ENCODE measurements at places on chromosomes 12 and 14. TPM values are rescaled to one million over a fixed set of nuclear protein-coding genes. Genes with fewer than 3 reads are reported as not detected.

- no peak for DNase-seq
Measured at GRCh38 chr14:55688566-55688965, 108.6 kb downstream of the KTN1 start.

- DNase-seq: no peak
Measured at GRCh38 chr12:108784270-108784669, 53.0 kb upstream of the CORO1C start.

Gene ADAM21
- total RNA-seq: not detected

DNA sequence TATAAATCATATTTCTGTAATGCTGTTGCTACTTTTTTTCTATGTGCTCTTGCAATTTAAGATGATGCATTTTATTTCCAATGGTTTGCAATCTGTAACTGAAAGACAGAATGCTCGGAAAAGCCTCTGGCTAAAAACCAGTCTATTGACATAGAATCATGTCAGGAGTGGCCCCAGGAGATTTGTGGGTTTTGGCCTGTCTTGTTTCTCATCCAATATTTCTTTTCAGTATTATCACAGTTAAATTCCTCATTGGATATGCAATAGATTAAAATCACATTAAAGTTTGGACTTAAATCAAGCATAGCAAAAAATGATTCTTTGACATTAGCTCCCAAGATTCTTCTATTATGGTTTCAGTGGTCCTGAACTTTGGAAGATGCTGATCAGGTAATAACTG is 19.1 kb upstream of the SLC38A2 start:
- DNase-seq: no peak

- DNase-seq: no peak
Measured at GRCh38 chr14:28776482-28777266, 10.1 kb downstream of the FOXG1 start.

DNA sequence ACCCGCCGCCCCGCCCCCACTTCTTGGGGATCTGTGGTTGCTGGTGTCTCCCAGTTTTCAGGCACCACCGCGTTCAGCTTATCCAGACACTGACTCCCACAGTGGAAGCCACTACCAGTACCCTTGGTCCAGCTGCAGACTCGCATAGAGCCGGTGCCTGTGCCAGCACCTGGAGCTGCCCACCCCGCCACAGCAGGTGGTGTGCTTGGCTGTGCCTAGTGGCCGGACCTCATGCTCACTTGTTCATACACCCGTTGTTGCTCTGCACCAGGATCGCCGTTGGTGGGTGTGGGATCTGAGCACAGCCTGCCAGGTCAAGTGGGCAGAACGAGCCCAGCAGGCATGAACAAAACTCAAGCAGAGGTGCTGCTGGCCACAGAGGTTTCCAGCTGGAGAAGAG is 673.2 kb downstream of the RERGL start:
- no peak for DNase-seq

Gene NID2
- total RNA-seq: 26.6 TPM

DNA sequence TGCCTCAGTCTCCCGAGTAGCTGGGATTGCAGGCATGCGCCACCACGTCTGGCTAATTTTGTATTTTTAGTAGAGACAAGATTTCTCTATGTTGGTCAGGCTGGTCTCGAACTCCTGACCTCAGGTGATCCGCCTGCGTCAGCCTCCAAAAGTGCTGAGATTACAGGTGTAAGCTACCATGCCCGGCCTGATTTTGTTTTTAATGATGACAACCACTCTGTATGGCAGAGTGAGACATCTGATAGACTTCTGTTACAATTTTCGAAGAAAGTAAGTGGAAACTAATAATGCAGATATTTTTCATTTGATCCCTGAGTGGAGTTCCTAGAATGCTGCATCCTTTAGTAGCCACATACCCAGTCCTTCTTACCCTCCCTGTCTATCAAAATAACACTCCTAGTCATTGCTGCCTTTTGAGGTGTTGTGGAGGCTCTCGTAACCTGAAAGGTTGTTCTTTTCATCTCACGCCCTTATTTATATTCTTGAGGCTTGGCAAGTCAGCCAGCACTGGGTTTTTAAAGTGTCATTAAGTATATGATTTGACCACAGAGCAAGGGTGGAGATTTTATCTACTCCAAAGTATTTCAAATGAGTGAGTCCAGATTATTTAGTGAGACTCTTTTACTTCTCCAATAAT is 5.9 kb upstream of the EID3 start:
- no peak for DNase-seq

All from heart right ventricle (tissue), 16 donors.